ENCODE measurements at places on chromosomes 3 and 15. TPM values are rescaled to one million over a fixed set of nuclear protein-coding genes. Genes with fewer than 3 reads are reported as not detected.

Gene TPRG1
- polyA plus RNA-seq: 4.5 TPM

Gene TMC3
- polyA plus RNA-seq: not detected

Gene CIAO2A
- 24.1 TPM for polyA plus RNA-seq

Gene TF
- polyA plus RNA-seq: 0.75 TPM

Gene FBXW12
- polyA plus RNA-seq: not detected

Gene INSYN1
- 3.4 TPM for polyA plus RNA-seq

Gene ZNF774
- 2.6 TPM for polyA plus RNA-seq

Gene SAXO2
- polyA plus RNA-seq: not detected

Gene EFCC1
- polyA plus RNA-seq: 0.13 TPM

Gene CRABP1
- not detected for polyA plus RNA-seq

Gene HTR3E
- polyA plus RNA-seq: not detected

Gene HGD
- polyA plus RNA-seq: 1.2 TPM

Gene ATP11B
- polyA plus RNA-seq: 8.9 TPM

Gene ZSCAN2
- polyA plus RNA-seq: 1.3 TPM

Gene NCBP2
- polyA plus RNA-seq: 59.6 TPM

Gene CHDH
- 0.63 TPM for polyA plus RNA-seq

Gene MAGI1
- 5.0 TPM for polyA plus RNA-seq

Gene FES
- 11.6 TPM for polyA plus RNA-seq

Gene HLTF
- 15.2 TPM for polyA plus RNA-seq

Gene TAMM41
- polyA plus RNA-seq: 9.4 TPM

Gene CDCP1
- polyA plus RNA-seq: 2.1 TPM

Gene OXTR
- polyA plus RNA-seq: 0.72 TPM

Gene RPL39L
- 51.5 TPM for polyA plus RNA-seq

Gene DPPA2
- not detected for polyA plus RNA-seq

Gene ZDHHC23
- 0.75 TPM for polyA plus RNA-seq

Gene ALPK3
- 11.1 TPM for polyA plus RNA-seq

Gene SNTN
- polyA plus RNA-seq: not detected

Gene AP3B2
- polyA plus RNA-seq: not detected

Gene GCHFR
- 48.2 TPM for polyA plus RNA-seq

Gene CCDC39
- not detected for polyA plus RNA-seq

Gene PIERCE2
- polyA plus RNA-seq: 6.9 TPM

Gene LRRC57
- polyA plus RNA-seq: 10.2 TPM

Gene A4GNT
- not detected for polyA plus RNA-seq

Gene WDR93
- polyA plus RNA-seq: not detected

Gene SCAPER
- polyA plus RNA-seq: 13.5 TPM

Gene MINAR1
- 0.18 TPM for polyA plus RNA-seq

Gene ATP10A
- 24.4 TPM for polyA plus RNA-seq

Gene TMIE
- polyA plus RNA-seq: 1.00 TPM

Gene MYL3
- 2.6 TPM for polyA plus RNA-seq

Gene SEMA3F
- 17.4 TPM for polyA plus RNA-seq

Data from aorta (tissue), 5 donors.